ENCODE measurements at places on chromosomes 7 and 10.

GRCh38 chr7:74561898-74562613 is 95.5 kb upstream of the GTF2I start:
- DNase-seq, result no peak

DNA sequence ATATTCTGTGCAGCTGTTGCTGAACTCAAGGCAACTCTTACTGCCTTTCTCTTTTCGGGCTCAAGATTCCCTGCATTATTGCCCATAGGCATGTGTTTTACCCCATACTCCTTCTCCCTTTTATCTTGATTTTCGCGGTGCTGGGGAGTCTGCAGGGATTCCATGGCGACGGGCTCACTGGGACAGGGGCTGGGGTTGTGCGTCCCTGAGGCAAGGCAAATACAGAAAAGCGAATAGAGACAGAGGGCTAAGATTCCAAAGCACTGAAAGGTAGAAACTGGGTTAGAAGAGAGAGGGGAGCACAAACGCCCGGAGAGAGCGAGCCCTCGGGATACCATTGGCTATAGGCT is 519 bp upstream of the RPP38 start:
- no peak for DNase-seq

DNA sequence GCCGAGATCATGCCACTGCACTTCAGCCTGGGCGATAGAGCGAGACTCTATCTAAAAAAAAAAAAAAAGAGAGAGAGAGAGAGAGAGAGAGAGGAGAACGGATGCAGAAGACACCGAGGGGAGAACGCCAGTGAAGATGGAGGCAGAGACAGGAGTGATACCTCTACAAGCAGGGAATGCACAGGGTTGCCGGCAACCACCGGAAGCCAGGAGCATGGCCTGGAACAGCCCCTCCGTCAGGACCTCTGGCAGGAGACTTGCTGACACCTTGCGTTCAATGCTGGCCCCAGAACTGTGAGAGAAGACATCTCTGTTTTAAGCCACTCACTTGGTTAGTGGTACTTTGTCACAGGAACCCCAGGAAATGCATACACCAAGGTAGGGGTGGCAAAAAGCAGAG is 38.1 kb upstream of the DUSP5 start:
- DNase-seq, result no peak

DNA sequence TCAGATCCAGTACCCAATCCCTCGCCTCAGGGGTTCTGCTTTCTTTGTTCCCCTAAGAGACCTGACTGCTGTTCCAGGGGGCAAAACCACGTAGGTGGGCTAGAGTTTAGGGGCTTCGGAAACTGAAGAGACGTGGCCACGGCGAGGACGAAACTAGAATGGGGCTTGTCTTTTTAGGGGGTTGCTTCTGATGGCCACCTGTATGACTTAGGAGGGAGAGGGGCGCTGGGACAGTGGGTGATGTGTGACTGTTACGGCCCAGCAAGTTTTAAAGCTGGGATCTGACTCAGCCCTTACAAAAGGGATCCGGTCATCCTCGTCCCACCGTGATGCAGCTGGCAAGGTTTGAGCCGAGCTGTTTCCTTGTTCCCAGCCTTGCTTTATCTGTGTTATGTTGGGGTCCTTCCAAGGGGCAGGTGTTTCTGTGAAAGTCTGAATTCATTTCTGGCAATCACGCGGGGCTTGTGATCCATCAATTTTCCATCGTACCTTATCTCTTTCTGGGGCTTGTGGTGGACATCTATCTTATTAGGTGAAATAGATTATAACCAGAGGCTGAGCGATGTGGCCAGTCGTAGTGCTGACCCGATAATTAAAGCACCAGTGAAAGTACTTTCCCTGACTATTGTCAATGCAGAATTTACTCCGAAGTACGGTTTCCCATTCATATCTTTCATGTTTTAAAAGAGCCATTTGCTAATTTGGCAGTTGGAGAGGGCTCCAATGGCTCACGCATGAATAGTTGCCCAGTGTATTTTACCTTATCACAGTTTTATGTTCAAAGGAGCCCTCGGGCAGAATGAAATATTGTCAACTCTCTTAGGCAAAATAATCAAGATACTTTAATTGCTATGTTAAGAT is 830 bp downstream of the MET start:
- DNase-seq, result peak; percentile 38

- peak; percentile 36 for DNase-seq
These were observed 4.2 kb downstream of the KIFBP start for GRCh38 chr10:68992636-68993440.

- no peak for DNase-seq
These were observed 282.9 kb upstream of the LYZL1 start for GRCh38 chr10:29005988-29006387.

DNA sequence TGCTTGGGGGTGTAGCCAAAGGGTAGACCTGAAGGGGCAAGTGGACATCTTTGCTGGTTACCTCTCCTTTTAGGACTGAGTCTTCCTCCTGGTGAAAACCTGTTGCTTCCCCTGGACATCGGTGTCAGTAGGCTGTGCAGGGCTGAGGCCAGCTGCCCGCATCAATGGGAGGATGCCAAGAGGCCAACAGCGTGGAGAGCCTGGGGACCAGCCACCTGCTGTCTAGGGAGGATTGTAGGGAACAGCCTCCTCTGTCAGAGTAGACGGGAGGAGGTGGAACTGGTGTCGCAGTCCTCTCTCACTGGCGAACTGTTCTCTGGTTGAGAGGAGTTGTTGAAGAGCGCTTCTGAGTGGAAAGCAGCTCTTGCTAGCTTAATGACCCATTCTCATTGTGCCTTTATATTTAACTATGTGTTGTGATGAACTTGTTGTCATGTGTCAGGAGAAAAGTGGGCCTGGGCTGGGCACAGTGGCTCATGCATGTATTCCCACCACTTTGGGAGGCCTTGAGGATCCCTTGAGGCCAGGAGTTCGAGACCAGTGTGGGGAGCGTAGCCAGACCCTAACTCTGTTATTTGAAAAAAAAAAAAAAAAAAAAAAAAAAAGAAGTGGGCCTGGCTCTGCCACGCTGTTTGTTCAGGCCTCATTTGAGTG is 1.8 kb downstream of the SUFU start:
- no peak for DNase-seq

DNA sequence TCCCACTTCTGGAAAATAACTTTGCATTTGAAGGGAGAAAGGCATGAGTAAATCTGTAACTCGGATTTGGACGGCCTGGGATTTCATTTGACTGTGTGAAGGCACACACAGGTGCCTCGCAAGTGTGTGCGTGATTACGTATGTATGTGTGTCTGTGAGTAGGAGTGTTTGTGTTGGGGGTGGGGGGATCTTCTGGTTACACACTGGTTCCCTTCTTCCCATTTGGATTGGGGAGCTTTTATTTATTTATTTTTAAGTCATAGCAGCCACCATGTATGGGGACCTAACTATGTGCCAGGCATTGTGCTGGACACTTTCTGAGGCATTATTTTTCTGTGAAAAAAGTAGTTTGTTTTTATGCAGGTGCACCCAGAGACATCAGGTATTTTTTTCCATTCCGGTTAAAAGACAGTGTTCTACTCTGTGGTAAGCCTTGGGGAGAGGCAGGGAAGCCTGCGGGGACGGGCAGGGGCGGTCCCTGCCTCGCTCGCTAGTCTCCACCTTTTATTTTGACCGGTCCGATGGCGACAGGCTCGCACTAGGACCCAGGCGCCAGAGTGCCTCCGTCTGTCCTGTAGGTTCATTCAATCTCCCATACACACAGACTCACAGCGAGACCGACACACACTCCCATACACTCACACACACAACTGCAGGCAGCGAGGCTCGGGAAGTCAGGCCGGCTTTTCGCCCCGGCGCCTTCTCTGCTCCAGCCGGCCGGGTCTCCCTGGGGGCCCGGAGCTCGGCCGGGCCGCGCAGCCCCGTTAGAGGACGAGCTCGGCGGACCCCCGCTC is at the start of gene MXI1:
Gene MXI1, plus strand, starts transcription at position 595 of the 794 bp plus-strand sequence. CDS start 204 bp downstream, outside the sequence.
- DNase-seq, result no peak

DNA sequence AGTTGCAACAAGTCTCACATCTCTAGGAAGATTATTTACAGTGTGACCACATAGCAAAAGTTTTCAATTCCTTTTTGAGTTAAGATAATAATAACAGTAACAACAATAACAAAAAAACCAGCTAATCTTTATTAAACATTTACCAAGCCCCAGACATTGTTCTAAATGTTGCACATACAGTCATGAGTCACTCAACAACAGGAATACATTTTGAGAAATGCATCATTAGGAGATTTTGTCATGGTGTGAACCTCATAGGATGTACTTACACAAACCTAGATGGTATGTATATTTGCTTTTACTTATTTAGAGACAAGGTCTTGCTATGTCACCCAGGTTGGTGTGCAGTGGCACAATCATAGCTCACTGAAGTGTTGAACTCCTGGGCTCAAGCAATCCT is 52.0 kb downstream of the SPAM1 start:
- no peak for DNase-seq

GRCh38 chr7:129741743-129742213 is 130.3 kb downstream of the NRF1 start:
- no peak for DNase-seq

- no peak for DNase-seq
These were observed 109.4 kb downstream of the DGKB start for GRCh38 chr7:14793151-14793550.

- no peak for DNase-seq
These were observed 37.8 kb downstream of the SGCE start for GRCh38 chr7:94618126-94618525.

DNA sequence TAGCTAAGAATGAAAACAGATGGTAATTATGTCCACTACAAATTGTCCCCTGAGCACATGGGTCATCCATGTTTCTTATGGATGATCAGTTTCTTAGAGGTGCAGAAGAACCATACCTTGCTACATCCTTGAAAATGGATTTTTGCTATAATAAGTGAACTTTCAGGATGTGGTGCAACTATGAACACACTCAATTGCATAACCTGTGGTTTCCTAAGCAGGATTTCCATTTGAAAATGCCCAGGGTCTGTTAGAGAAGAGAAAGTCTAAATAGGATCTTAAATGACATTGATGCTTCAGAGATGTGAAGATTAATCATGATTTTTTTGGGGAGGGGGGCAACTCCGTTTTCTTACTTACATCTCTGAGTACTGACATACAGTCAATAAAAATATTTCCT is 39.6 kb upstream of the CACNB2 start:
- no peak for DNase-seq

DNA sequence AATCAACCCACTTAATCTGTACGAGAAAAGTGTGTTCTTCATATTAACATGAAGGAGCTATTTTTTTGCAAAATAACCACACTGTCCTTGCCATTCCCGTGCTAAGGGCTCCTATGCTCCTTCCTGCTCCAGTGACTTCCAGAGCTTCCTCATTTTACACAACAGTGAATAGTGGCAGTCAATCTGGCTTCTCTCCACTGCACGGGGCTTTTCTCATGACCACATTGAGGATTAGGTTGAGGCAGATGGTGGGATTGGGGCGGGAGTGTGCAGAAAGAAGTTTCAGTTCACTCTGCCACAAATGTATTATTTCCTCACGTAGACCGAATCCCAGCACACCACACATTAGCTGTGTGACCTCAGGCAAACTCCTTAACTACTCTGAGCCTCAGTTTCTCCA is 235.1 kb downstream of the ARHGAP12 start:
- no peak for DNase-seq

- peak; percentile 76 for DNase-seq
These were observed 918 bp upstream of the RPEL1 start for GRCh38 chr10:103244666-103245271.
